Esophagus muscularis mucosa (tissue), 4 donors: ENCODE measurements at places on chromosomes 1 and 21. TPM values are rescaled to one million over a fixed set of nuclear protein-coding genes. Genes with fewer than 3 reads are reported as not detected.

DNA sequence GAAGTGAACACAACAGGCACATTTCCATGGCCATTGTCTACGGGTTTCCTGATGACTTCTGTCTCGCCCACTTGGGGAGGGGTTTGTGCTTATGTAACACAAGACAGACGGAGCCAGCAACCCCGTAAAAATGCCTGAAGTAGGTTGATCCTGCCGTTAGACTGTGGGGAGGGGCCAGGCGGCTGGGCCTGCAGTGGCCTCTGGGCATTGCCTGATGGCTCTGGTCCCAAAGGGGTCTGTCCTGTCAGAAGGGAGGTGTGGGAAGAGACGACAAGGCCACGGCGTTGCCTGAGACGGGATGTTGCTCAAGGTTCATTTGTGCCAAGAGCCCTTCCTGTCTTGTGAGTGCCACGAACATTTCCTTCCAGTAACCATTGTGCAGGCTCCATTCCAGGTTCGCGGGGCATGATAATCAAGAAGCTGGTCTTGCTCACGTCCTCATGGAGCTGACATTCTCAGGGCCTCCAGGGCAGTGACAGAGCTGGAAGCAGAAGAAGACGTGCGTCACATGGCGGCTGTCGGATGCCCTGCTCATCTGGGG lies 44.7 kb downstream of the ABCG1 start:
- H3K27ac ChIP-seq, result peak overlapping the region; percentile 76
- H3K4me3 ChIP-seq, result no peak overlapping the region
- DNase-seq, result no peak
- no peaks in the 10 kb centered on the region for H3K27me3 ChIP-seq

DNA sequence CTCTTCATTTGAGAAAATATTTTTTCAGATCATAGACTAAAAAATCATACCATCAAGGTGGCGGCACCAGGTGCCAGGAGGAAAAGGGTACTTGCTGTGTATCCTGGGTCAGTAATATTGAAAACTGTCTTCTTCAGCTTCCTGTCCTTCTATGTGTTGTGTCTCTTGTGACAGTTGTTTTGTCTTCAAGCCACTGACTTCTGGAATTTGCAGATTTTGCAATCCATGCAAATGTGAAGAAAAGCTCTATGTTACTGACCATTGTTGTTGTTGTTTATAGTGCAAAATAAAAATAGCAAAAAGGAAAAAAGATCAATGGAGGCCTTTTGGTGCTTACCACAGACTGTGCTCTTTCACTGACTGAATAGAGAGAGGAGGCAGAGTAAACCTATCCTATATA lies 83.2 kb upstream of the RHOU start:
- no peak overlapping the region for H3K4me3 ChIP-seq
- H3K27ac ChIP-seq, result no peak overlapping the region
- H3K4me1 ChIP-seq, result peaks cover 14% of the 10 kb centered on the region
- H3K36me3 ChIP-seq, result no peaks in the 10 kb centered on the region

DNA sequence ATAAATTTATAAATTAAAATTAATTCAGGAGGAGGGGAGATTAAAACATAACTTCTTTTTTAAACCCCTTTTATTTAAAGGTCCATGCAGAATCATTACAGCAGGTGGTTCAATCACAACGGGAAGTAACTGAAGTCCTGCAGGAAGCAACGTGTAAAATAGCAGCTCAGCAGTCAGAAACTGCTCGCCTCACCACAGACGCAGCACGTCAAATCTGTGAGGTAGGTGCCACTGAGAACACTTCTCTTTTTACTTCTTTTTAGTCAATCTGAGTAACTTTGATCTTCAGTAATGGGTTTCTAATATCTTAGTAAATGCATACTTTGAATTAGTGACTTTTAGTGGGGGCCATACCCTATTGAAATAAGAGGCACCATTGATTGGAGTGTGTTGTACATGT lies 87.0 kb downstream of the CEP350 start:
- no peak for DNase-seq
- peaks cover 64% of the 10 kb centered on the region for H3K36me3 ChIP-seq
- H3K4me1 ChIP-seq, result no peaks in the 10 kb centered on the region
- no peak overlapping the region for H3K4me3 ChIP-seq

DNA sequence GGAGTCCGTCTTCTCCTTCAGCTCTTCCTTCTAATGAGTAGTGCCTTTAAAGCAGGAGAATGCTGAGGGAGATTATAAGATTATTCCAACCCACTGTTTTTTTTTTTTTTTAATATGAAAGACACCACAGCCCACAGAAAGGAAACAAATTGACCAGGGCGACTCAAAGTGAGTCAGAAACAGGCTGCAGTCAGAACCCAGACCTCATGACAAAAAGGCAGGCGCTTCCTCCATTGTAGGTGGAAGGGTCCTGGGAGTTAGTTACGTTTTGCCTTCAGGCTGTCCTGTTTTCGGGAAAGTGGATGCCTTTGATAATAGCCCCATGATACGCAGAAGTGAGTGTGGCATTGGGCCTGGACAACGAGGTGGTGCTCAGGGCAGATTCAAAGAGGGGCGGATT lies 21.0 kb downstream of the PLXNA2 start:
- H3K36me3 ChIP-seq, result no peaks in the 10 kb centered on the region
- peak overlapping the region; percentile 66 for H3K27ac ChIP-seq
- H3K4me1 ChIP-seq, result peaks cover 87% of the 10 kb centered on the region
- no peak overlapping the region for H3K4me3 ChIP-seq
- no peak for DNase-seq
- H3K27me3 ChIP-seq, result no peaks in the 10 kb centered on the region

DNA sequence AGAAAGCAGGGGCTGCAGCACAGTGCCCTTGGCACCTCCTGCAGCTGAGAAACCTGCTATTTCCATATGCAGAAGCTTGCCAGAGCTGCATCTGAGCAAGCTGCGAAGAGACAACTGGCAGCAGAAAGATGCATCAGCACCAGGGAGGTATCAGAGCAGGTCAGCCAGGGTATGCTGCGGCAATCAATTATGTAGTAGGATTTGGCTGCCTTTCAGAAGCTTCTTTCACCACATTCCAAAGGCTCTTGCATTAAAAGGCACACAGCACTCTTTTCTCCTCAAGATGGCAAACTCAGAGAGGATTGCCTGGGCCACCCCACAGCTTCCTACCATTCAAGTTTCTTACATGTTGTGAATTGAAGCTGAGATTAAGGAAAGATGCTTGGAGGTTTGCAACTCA lies 47.6 kb upstream of the RAP1A start:
- DNase-seq, result peak; percentile 91
- no peak overlapping the region for H3K4me3 ChIP-seq
- peaks cover 31% of the 10 kb centered on the region for H3K4me1 ChIP-seq
- H3K27ac ChIP-seq, result no peak overlapping the region
- no peaks in the 10 kb centered on the region for H3K27me3 ChIP-seq
- H3K36me3 ChIP-seq, result no peaks in the 10 kb centered on the region

DNA sequence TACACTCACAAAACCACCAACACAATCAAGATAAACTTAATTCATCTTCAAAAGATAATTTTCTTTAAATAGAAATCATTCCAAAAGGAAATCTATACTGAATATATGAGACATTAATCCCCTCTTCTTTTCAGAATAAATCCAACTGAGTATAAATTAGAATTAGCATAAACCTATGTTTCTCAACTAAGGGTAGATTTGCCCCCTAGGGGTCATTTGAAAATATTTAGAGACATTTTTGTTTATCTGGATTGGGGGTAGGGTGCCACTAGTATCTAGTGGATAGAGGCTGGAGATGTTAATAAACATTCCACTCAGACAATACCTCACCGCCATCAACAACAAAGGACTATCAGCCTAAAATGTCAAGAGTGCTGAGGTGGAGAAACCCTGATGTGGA lies 6.5 kb upstream of the TNFSF4 start:
- no peak for DNase-seq
- no peaks in the 10 kb centered on the region for H3K4me1 ChIP-seq
- no peak overlapping the region for H3K27ac ChIP-seq
- H3K27me3 ChIP-seq, result no peaks in the 10 kb centered on the region
- H3K36me3 ChIP-seq, result no peaks in the 10 kb centered on the region

Gene MTFR1L
- total RNA-seq, result 99.1 TPM

Gene ATP1A4
- total RNA-seq, result 0.17 TPM
